NCI-H1105 treated with DMSO at 0.1 percent for 48 hours (cell line): ENCODE measurements at places on chromosomes 13 and 19.

DNA sequence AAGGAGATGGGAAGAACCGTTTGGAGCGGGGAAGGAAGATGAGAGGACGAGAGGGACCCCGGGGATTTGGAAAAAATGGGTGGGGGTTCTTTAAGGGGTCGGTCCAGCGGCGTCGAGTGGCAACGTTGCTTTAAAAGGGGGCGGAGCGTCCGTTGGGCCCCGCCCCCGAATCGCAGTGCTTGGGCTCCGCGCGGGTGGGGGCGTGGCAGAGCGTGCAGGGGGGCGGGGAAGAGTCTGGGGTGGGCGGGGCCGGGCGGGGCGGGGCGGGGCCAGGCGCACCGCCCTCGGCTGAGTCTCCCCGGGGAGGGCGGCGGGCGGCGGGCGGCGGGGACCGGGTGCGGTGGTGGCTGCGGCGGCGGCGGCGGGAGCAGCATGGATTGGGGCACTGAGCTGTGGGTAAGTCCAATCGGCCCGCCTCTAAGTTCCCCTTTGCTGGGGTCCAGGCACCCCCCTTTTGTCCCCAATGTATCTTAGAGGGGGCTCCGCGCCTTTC, at the start of gene TRIP10:
Gene TRIP10, plus strand, starts transcription at position 291 of the 493 bp plus-strand sequence. Its CDS starts 82 bp downstream, at position 373.
- peak; percentile 27 for DNase-seq

DNA sequence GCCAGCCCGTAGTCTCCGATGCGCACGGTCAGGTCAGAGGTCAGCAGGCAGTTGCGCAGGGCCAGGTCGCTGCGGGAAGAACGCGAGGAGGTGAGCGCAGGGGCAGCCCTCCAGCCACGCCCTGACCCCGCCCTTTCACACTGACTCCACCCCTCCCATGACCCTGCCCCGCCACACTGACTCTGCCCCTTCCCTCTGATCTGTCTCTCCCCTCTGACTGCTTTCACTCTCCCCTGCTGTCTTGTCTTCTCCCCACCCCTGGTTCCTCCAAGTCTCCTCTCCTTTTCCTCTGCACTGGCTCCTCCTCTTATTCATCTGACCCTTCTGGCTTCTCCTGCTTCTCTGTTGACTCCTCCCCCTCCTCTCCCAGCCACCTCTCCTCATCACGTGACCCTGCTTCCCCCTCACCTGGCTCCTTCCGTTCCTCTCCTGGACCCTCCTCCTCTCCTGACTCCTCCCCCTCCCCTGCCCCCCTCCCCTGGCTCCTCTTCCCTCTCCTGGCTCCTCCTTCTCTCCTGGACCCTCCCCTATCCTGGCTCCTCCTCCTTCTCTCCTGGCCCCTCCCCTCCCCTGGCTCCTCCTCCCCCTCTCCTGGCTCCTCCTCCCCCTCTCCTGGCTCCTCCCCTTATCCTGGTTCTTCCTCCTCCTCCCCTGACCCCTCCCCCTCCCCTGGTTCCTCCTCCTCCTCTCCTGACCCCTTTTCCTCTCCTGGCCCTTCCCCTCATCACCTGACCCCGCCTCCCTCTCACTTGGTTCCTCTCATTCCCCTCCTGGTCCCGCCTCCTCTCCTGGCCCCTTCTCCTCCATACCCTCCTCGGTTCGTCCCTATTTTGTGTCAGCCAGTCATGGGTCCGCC, 9.9 kb downstream of the LMTK3 start:
- peak; percentile 94 for DNase-seq

- no peak for DNase-seq
These were observed 19.7 kb downstream of the VWA8 start for GRCh38 chr13:41941174-41941573.

DNA sequence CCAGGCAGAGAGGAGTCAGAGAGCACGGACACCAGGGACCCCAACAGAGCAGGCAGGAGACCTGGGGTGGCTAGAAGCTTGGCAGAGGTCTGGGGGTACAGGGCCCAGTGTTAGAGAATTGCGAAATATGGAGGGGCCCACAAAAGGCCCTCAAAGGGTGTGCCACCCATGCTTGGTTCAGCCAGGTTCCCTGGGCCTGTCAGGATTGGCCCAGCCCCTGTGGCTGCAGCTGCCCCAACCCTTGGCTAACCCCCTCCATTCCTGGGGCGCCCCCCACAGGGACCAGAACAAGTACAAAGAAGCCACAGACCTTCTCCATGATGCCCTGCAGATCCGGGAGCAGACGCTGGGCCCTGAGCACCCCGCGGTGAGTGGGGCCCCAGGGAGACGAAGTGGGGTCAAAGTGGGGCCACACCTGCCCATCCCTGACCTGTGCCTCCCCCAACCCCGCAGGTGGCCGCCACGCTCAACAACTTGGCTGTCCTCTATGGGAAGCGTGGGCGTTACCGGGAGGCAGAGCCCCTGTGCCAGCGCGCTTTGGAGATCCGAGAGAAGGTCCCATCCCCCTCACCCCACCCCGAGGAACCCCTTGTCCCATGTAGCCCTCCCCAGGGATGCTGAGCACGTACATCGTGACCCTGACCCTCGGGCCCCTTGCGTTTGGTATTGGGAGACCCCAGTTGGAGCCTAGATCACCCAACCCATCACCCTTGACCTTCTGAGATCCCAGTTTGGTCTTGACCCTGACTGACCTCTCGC, 8.0 kb downstream of the KLC3 start:
- no peak for DNase-seq

DNA sequence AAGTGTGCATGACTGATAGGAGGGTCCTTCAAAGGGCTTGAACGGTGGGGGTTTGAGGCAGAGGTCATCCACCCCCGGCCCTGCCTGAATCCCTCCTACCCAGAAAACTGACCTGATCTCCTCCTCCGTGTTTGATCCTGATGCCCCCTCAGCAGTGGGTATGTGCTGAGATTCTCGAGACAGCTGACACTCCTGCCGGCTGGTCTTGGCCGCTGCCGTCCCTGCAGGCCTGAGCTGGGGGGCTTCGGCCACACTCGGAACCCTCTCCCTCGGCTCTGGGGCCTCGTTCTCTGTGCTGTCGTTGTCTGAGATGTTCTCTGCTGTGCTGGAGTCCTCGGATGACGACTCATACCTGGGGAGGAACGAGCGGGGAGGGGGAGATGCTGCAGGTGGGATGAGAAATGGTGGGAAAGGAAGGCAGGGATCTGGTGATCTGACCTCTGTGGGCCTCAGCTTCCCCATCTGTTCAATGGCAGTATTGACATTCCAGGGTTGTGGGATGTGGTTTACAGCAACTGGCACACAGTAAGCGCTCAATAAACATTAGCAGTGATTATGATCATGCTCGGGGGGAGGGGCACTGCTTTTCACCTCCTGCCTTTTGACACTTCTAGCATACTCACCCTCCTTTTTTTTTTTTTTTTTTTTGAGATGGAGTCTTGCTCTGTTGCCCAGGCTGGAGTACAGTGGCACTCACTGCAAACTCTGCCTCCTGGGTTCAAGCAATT, 20.7 kb downstream of the KANK2 start:
- no peak for DNase-seq

DNA sequence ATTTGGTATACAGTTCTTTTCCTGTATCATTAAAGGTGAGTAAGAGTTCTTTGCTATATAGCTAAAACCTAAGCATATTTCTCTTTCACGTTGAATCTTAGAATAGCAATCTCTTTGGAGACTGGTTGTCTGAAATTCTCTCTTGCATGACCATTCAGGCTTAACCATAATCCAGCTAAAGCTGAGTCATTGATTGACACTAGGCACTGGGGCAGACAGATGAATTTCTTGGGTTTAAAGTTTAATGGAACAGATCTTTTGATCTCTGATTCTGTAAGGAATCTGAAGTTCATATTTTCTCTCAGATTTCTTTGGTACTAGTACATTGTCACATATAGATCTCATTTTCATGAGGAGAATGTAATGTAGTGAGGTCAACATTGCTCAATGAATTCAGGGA, 397.3 kb upstream of the MIR17HG start:
- no peak for DNase-seq

DNA sequence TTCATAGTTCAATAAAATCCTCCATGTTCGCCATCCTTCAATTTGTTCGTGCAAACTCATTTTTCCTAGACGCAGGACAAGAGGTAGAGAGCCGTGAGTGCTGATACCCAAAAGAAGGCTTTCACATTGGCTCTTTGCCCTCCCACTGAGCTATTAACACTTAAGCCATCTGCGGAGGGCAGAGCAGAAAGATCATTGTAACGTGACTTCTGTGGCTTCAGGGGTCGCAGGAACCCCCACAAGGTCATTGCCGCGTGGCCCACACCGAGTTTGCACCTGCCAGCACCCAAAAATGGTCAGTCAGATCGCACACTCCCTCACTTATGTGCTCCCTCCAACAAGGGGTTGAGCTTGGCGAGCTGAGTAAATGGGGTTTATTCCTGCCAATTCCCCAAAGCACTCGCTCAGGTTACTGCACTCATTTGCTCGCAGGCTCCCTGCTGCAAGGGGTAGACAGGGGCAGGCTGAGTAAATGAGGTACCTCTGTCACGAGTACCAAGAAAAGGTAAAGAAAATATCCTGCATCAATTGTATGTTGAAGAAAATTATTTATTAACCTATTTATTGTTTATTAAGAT, 144.1 kb downstream of the PRR20E start:
- DNase-seq: peak; percentile 15

GRCh38 chr19:10748927-10749434, 31.1 kb downstream of the DNM2 start:
- DNase-seq: no peak

DNA sequence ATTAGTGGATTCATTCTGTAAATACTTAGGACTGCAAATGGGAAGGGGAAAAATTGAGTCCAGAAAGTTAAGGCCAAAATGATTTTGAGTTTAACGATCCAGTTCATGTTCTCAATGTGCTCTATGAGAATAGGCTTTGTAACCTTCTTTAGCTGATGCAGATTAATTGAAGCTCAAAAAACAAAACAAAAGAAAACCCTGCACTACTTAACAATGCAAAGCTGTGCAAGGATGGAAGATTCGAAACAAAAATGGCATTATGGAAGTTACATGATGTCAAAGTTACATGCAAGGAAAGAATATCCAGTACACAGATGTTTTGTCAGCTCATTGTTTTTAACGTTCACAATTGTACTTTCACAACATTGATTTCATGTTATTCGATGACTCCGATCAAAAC, 79.2 kb upstream of the RAP2A start:
- DNase-seq: no peak

DNA sequence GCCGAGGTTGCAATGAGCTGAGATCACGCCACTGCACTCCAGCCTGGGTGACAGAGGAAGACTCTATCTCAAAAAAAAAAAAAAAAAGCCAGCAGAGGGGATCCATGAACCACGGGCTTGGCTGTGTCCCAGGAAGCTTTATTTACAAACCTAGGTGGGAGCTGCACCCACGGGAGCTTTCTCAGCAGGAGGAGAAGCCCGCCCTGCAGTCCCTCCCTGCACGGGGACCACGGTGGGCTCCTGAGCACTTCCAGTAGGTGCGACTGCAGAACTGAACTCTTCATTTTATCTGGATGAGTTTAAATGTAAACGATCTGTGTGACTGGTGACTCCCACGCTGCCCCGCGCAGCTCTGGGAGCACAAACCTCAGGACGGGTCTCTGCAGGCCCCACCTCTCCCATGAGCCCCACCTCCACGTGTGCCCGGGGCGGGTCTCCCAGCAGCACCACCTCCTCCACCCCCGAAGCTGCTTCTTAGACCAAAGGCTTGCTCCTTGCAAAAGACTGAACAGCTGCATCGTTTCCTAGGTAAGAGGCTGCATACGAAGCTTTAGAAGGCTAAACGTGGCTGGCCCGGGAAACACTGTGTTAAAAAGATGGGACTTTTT, 66.4 kb downstream of the SPACA7 start:
- no peak for DNase-seq

DNA sequence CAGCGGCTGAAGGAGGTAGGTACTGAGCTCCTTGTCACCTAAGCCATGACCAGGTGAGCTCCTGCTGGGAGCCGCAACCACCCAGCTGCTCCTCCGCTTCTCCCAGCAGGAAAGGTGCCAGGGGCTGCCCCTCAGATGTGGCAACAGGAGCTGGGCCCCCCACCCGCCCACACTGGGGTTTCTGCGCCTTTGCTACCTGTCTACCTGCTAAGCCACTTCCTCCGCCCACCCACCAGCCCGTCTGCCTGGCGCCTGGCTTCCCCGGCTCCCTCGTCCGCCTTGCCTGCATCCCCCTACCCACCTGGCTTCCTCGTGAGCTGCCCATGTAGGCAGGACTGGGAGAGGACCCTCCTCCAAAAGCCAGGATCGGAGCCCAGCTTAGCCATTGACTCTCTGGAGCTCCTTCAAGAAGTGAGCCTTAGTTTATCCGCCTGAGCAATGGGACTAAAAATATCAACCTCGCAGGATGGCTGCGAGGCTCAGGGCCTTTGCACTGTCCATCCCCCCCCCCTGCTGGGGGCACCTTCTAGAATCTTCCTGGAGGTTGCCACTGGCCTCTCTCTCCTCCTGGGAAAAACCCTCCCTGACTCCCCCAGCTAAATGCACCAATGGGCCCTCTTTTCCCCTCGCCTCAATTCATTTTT, 55.8 kb upstream of the KLF2 start:
- DNase-seq: no peak

DNA sequence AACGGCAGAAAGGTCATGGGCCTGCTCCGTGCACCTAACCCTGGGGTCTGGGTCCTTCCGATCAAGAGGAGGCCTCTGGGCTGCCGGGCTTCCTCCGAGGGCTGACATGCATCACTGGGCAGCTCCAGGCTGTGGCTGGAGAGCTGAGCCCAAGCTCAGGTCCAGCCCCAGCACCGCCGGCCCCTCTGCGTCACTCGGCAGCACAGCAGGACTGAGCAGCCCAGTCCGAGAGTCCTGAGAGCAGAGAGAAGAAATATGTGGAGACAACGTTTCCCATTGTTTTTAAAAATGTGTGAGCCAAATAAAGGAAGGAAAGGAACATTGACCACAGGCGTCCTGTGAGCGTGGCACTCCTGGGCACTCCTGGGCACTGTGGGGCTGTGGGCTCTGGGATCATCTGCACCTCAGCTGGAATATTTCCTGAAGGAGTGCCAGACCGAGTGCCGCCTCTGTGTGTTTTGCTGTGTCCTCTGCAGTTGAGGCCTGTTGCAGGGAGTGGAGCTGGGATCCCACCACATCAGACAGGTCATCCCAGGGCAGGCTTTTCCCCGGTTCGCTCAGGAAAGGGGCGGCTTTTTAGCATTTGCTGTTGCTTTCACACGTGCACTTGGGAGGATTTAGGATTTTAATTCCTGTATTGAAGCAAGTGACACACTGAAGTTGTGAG, 37.8 kb upstream of the TFDP1 start:
- no peak for DNase-seq

- DNase-seq: no peak
These were observed 138.6 kb upstream of the GPR12 start for GRCh38 chr13:26899202-26899601.

DNA sequence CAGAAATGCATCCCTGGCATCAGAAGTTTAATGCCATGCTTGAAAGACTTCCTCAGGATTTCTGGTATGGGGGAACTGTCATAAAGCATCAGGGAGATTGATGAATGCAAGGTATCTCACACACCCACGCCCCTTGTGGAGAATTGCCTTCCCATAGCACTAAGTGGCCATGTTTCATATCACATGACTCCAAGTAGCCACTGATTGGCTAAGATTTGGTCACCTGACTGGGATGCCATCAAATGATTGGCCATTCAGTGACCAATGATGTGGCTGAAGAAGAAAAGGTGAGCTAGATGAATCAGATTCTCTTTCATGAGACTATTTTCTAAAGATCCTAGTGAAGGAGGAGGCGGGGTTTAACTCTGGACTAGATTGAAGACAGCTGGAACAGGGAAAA, 7.3 kb downstream of the KLK8 start:
- DNase-seq: no peak
